Lung (tissue), 17 donors: ENCODE measurements at places on chromosomes 7 and 10. TPM values are rescaled to one million over a fixed set of nuclear protein-coding genes. Genes with fewer than 3 reads are reported as not detected.
A peak's percentile ranks its signal among the peaks of the same experiment; 100 is the strongest.

The ZNF853 gene
- 5.3 TPM for total RNA-seq

The RARRES2 gene
- 161 TPM for total RNA-seq

The EVX1 gene
- not detected for total RNA-seq

The ELN gene
- total RNA-seq, result 274 TPM

The PDE1C gene
- total RNA-seq, result 14.3 TPM

The NXPH1 gene
- 0.17 TPM for total RNA-seq

The STRIP2 gene
- 2.0 TPM for total RNA-seq

The FEZF1 gene
- 0.18 TPM for total RNA-seq

The TRAPPC14 gene
- total RNA-seq, result 27.9 TPM

The TFEC gene
- 17.1 TPM for total RNA-seq

The CALD1 gene
- 173 TPM for total RNA-seq

DNA sequence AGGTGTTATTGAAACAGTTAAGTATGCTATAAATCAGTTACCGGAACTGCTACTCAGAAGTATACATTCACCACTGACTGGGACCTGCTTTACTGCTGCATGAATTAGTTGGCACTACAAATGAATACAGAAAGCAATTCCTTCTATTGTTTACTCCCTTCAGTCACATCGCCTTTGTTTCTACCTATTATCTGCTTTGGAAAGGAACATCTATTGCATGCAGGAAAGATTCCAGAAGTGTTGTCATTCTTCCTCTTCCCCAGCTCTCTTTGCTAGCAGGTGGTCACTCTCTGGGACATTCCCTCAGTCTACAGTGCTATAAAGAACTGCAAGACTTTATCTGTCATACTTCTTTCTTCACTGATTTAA is 131.3 kb downstream of the ANK3 start:
- H3K36me3 ChIP-seq, result peaks cover 5% of the 10 kb centered on the region
- no peak overlapping the region for H3K27ac ChIP-seq
- H3K4me1 ChIP-seq, result no peaks in the 10 kb centered on the region
- no peak overlapping the region for H3K4me3 ChIP-seq

- H3K4me1 ChIP-seq, result peaks cover 6% of the 10 kb centered on the region
- no peaks in the 10 kb centered on the region for H3K36me3 ChIP-seq
- peak; percentile 4 for DNase-seq
- no peaks in the 10 kb centered on the region for H3K27me3 ChIP-seq
- H3K4me3 ChIP-seq, result no peak overlapping the region
Observed at GRCh38 chr10:70320751-70321150, 36.9 kb upstream of the NPFFR1 start.

DNA sequence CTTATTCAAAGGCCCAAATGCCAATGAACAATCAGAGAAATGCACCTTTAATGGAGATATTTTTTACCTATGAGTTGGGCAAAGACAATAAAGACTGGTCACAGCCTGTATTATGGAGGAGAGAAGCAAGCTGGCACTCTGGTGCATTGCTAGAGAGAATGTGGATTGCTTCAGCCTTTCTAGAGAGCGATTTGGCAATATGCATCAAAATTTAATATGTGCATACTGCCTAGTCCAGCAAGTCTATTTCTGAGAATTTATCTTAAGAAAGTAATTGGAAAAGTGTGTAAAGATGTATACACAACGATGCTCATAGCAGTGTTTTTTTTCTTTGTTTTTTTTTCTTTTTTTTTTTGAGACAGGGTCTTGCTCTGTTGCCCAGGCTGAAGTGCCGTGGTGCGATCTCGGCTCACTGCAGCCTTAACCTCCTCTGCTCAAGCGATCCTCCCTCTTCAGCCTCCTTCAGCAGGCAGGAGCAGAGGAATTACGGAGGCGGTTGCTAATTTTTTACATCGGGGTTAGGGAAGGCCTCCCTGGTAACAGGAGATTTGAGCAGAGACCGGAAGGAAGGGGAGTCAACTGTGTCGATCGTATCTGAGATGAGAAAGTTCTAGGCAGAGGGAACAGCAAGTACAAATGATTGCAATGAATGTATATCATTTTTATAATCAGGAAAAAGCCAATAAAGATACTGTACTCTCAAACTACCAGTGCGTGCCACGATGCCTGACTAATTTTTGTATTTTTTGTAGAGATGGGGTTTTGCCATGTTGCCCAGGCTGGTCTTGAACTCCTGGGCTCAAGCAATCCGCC is 16.4 kb downstream of the KIAA1549 start:
- no peak overlapping the region for H3K4me3 ChIP-seq
- no peak overlapping the region for H3K27ac ChIP-seq
- peaks cover 26% of the 10 kb centered on the region for H3K4me1 ChIP-seq
- H3K36me3 ChIP-seq, result no peaks in the 10 kb centered on the region
- no peak for DNase-seq

DNA sequence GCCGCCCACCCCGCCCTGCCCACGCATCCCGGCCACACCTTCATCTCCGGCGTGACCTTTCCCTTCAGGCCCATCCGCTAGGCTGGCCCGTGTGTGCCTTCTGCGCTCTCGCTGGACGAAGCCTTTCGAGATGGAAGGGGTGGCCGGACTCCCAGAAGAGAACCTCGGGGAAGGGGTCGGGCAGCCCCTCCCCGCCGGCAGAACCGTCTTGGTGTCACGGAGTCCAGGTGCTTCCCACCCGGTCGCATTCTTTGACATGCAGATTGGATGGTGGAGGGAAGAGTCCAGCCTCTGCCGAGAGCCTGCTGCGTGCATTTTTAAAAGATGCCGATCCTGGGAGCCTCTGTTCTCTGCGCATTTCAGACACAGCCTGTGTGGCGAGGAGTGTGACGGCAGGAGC is 7.3 kb upstream of the ZNF853 start:
- H3K27ac ChIP-seq, result no peak overlapping the region
- no peak for DNase-seq
- no peaks in the 10 kb centered on the region for H3K4me1 ChIP-seq
- H3K4me3 ChIP-seq, result no peak overlapping the region
- H3K36me3 ChIP-seq, result peaks cover 3% of the 10 kb centered on the region

- no peaks in the 10 kb centered on the region for H3K36me3 ChIP-seq
- no peak for DNase-seq
- no peaks in the 10 kb centered on the region for H3K27me3 ChIP-seq
- H3K27ac ChIP-seq, result no peak overlapping the region
- no peak overlapping the region for H3K4me3 ChIP-seq
Observed at GRCh38 chr10:34606890-34607289, 208.2 kb downstream of the PARD3 start.

GRCh38 chr7:34225193-34225592 is 319.9 kb downstream of the BMPER start:
- no peak overlapping the region for H3K27ac ChIP-seq
- no peaks in the 10 kb centered on the region for H3K27me3 ChIP-seq
- no peaks in the 10 kb centered on the region for H3K4me1 ChIP-seq
- no peaks in the 10 kb centered on the region for H3K36me3 ChIP-seq
- H3K4me3 ChIP-seq, result no peak overlapping the region
- no peak for DNase-seq

- no peak overlapping the region for H3K4me3 ChIP-seq
- DNase-seq, result no peak
- peaks cover 11% of the 10 kb centered on the region for H3K36me3 ChIP-seq
- no peak overlapping the region for H3K27ac ChIP-seq
- H3K27me3 ChIP-seq, result no peaks in the 10 kb centered on the region
Observed at GRCh38 chr7:100102950-100103840, 1.8 kb downstream of the AP4M1 start.

- peaks cover 10% of the 10 kb centered on the region for H3K36me3 ChIP-seq
- no peaks in the 10 kb centered on the region for H3K27me3 ChIP-seq
- no peak overlapping the region for H3K27ac ChIP-seq
- H3K4me3 ChIP-seq, result no peak overlapping the region
- H3K4me1 ChIP-seq, result peaks cover 27% of the 10 kb centered on the region
Observed at GRCh38 chr10:58813573-58813972, 300.9 kb downstream of the BICC1 start.

GRCh38 chr10:17208476-17208875 is 7.0 kb upstream of the TRDMT1 start:
- H3K27ac ChIP-seq, result no peak overlapping the region
- H3K4me1 ChIP-seq, result peaks cover 8% of the 10 kb centered on the region
- no peak overlapping the region for H3K4me3 ChIP-seq
- H3K27me3 ChIP-seq, result no peaks in the 10 kb centered on the region
- H3K36me3 ChIP-seq, result no peaks in the 10 kb centered on the region

- peak; percentile 89 for DNase-seq
- no peaks in the 10 kb centered on the region for H3K36me3 ChIP-seq
- no peaks in the 10 kb centered on the region for H3K4me1 ChIP-seq
- no peaks in the 10 kb centered on the region for H3K27me3 ChIP-seq
- H3K4me3 ChIP-seq, result no peak overlapping the region
Observed at GRCh38 chr7:108079648-108080591, 50.2 kb downstream of the LAMB4 start.

- no peak overlapping the region for H3K4me3 ChIP-seq
- no peaks in the 10 kb centered on the region for H3K36me3 ChIP-seq
- H3K4me1 ChIP-seq, result no peaks in the 10 kb centered on the region
- DNase-seq, result no peak
- no peak overlapping the region for H3K27ac ChIP-seq
Observed at GRCh38 chr7:18778594-18778993, 283.0 kb downstream of the HDAC9 start.

DNA sequence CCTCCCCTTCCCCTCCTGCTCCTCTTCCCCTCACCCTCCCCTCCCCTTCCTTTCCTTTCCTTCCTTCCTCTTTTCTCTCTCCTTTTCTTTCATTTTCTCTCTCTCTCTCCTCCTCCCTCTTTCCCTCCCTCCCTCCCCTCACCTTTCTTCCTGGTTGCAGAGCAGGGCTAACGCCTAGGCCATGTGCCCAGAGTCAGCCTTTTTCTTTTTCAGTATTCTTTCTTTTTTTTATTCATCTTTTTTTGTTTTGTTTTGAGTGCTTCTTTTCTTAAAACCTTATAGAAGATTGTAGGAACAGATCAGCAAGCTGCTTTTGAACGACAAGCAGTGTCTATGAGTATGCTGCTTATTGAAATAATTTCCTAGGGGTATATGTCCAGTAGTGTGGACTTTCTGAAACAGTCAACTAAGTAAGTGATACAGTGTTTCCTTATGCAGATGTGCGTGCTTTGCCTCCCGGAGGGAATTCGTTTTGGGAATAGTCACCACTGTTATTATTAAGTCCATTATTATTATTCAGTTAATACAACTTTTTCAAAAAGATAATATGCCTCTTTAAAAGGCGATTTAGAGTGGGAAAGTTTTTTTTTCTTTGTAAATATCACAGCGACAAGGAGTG is 219.2 kb downstream of the CAMK1D start:
- no peak for DNase-seq
- no peaks in the 10 kb centered on the region for H3K4me1 ChIP-seq
- no peak overlapping the region for H3K4me3 ChIP-seq
- peaks cover 11% of the 10 kb centered on the region for H3K27me3 ChIP-seq
- H3K27ac ChIP-seq, result no peak overlapping the region

DNA sequence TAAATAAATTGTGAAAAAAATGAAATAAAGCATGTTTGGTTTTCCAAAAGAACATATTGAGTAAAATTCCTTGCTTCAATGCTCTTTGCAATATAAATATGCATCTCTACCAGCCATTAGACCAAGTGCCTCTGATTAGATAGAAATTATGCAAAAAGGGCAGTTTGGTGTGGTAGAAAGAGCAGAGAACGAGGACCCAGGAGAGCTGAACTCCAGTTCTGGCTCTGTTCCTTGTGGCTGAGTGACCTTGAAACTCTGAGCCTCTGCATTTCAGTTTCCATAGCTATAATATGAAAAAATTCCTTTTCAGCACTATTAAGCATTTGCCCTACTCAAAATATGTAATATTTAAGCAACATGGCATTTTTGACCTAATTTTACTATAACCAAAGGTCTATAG is 36.5 kb downstream of the COL1A2 start:
- DNase-seq, result no peak
- H3K27me3 ChIP-seq, result no peaks in the 10 kb centered on the region
- H3K36me3 ChIP-seq, result no peaks in the 10 kb centered on the region
- H3K4me1 ChIP-seq, result peaks cover 1% of the 10 kb centered on the region

GRCh38 chr7:157096286-157097055 is 42.3 kb upstream of the UBE3C start:
- no peaks in the 10 kb centered on the region for H3K27me3 ChIP-seq
- no peak overlapping the region for H3K27ac ChIP-seq
- no peak overlapping the region for H3K4me3 ChIP-seq

DNA sequence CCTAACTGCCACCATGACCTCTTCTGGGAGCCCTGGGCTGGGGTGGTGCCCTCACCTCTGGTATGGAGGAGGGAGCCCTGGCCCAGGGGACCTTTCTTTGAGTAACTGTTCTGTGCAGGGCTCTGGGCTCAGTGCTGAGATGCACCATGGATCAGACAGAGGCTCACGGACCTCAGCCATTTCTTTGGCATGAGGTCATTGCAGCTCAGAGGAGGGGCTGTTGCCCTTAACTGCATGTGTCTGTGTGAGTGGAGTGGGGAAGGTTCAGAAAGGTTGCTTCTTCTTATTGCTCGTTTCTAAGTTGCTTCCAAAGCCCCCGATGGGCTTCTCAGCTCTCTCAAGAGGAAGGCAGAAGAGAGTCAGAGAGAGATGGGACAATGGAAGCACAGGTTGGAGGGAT is 233.9 kb downstream of the RPS24 start:
- no peak overlapping the region for H3K27ac ChIP-seq
- no peak for DNase-seq
- H3K4me3 ChIP-seq, result no peak overlapping the region
- H3K27me3 ChIP-seq, result no peaks in the 10 kb centered on the region
- no peaks in the 10 kb centered on the region for H3K4me1 ChIP-seq

DNA sequence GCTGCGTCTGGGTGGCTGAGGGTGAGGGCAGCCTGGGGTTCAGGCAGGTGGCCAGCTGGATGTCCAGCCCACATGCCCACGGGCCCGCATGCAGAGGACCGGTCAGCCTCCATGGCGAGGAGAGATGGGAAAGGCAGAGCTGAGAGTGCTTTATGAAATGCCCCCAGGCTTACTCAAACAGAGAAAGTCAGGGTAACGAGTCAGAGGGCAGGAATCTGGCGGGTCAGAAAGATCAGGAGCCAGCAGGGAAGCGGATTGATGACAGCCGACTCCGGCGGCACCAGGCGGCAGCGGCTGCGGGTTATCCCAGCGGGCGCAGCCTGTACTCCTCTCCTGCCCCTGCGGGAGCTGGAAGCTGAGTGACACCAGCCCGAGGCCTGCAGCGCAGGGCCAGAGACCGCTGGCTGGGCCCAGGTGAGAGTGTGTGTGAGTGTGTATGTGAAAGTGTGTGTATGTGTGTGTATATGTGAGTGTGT is 13.4 kb downstream of the SLC13A4 start:
- no peak overlapping the region for H3K27ac ChIP-seq
- no peaks in the 10 kb centered on the region for H3K4me1 ChIP-seq
- no peak for DNase-seq
- no peaks in the 10 kb centered on the region for H3K36me3 ChIP-seq

GRCh38 chr10:84499846-84500245 is 171.5 kb downstream of the CCSER2 start:
- H3K36me3 ChIP-seq, result no peaks in the 10 kb centered on the region
- no peaks in the 10 kb centered on the region for H3K27me3 ChIP-seq
- H3K4me1 ChIP-seq, result peaks cover 14% of the 10 kb centered on the region
- no peak overlapping the region for H3K27ac ChIP-seq

GRCh38 chr7:20199015-20199737 is 18.0 kb downstream of the MACC1 start:
- no peaks in the 10 kb centered on the region for H3K27me3 ChIP-seq
- DNase-seq, result peak; percentile 30
- H3K36me3 ChIP-seq, result no peaks in the 10 kb centered on the region
- no peaks in the 10 kb centered on the region for H3K4me1 ChIP-seq
- no peak overlapping the region for H3K27ac ChIP-seq
- H3K4me3 ChIP-seq, result no peak overlapping the region

- H3K27ac ChIP-seq, result no peak overlapping the region
- H3K4me1 ChIP-seq, result no peaks in the 10 kb centered on the region
- no peaks in the 10 kb centered on the region for H3K36me3 ChIP-seq
- peaks cover 7% of the 10 kb centered on the region for H3K27me3 ChIP-seq
Observed at GRCh38 chr7:159126311-159127260, 18.1 kb downstream of the VIPR2 start.

- peak overlapping the region; percentile 39 for H3K4me3 ChIP-seq
- peak; percentile 79 for DNase-seq
- peak overlapping the region; percentile 86 for H3K27ac ChIP-seq
- peaks cover 18% of the 10 kb centered on the region for H3K27me3 ChIP-seq
Observed at GRCh38 chr7:33903791-33904680, 1.3 kb upstream of the BMPER start.
